ENCODE measurements at places on chromosomes 1 and 21.

GRCh38 chr1:203907901-203908300 is 46.5 kb downstream of the SNRPE start:
- DNase-seq = no peak

DNA sequence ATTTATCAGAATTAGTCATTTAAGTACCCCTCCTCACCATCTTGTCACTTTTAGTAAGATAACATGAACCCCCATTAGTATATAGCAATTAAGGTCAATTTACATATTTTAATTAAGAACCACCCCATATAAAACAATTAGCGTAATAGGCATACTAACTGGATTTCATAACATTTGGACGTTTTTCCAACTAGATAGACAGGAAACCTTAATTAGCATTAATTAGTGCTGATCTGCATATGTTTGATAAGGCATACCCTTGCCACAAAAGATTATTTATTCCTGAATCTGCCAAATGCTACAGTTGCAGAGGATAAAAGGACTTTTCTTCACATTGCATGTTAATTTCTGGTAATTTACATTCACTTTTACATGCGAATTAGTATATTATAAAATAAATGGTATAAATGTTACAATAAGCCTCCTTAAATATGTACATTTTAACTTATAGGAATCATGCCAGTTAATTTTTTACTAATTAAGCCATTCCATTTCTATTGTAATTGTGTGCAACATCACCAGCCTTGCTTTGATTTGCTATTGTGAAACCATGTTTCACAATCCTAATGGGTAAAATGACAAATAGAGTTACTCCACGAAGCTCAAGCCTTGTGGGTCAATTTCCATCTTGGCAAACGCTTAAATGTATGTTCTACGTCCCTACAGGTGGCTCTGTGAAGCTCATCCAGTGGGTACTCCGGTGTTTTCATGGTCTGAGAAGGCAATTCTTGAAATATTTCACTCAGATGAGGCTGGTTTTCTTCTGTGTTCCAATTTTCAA is 469.6 kb downstream of the DPYD start:
- no peak for DNase-seq

DNA sequence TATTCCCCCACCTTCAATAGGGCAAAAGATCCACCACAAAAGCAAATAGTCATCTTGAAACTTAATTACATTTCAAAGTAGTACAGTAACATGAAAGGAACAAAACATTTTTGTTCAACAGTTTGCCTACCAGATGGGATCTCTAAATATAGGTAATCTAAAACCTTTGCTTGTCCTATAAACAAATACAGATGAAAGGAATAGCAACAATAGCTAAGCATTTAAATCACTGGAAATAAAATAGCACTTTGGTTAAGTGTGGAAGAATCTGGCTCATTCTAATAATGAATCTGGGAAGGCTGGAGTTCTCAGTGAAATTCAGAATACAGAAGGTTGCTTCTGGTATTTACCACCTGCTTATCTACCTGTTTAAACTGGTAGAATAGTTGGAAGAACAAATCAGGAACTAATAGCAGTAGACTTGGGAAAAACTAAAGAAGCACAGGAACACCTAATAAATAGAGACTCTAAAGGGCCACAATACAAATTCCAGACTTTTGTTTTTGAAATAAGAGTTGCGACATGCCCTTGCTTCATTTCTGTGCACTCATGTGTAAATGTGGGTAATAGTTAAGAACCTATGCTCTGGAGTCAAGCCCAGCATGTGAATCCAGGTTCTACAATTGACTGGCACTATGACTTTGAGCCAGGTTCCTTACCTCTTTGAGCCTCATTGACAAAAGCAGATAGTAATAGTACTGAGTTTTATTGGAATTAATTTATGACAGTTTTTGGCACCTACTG is 2.3 kb upstream of the LYPLAL1 start:
- DNase-seq = peak; percentile 15

GRCh38 chr1:8816264-8816663 is 1.2 kb downstream of the RERE start:
- DNase-seq = no peak

- DNase-seq = peak; percentile 82
Measured at GRCh38 chr1:6259491-6260362, 1.2 kb downstream of the GPR153 start.

DNA sequence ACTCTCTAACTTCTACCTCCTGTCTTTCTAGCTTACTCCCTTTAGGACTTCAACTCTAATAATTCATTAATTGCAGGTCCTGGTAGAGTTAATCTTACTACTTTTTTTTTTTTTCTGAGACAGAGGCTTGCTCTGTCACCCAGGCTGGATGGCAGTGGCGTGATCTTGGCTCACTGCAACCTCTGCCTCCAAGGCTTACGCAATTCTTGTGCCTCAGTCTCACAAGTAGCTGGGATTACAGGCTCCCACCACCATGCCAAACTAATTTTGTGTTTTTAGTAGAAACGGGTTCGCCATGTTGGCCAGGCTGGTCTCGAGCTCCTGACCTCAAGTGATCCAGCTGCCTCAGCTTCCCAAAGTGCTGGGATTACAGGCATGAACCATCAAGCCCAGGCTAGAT is 15.7 kb downstream of the BTBD8 start:
- no peak for DNase-seq

GRCh38 chr1:169120066-169120465 is 13.6 kb downstream of the ATP1B1 start:
- no peak for DNase-seq
